ENCODE measurements at places on chromosomes 2 and 18.

- DNase-seq, result no peak
These were observed 32.3 kb downstream of the CHN1 start for GRCh38 chr2:174972924-174973323.

DNA sequence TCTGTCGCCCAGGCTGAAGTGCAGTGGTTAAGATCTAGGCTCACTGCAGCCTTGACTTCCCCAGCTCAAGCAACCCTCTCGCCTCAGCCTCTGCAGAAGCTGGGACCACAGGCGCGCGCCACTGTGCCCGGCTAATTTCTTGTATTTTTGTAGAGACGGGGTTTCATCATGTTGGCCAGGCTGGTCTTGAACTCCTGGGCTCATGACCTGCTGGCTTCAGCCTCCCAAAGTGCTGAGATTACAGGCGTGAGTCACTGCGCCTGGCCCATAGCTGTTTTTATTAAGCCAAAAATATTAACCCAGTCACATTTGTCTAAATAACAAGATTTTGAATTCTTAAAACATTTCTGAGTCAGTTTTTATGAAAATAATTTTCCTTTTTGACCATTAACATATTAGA lies 6.3 kb upstream of the SFT2D3 start:
- no peak for DNase-seq

DNA sequence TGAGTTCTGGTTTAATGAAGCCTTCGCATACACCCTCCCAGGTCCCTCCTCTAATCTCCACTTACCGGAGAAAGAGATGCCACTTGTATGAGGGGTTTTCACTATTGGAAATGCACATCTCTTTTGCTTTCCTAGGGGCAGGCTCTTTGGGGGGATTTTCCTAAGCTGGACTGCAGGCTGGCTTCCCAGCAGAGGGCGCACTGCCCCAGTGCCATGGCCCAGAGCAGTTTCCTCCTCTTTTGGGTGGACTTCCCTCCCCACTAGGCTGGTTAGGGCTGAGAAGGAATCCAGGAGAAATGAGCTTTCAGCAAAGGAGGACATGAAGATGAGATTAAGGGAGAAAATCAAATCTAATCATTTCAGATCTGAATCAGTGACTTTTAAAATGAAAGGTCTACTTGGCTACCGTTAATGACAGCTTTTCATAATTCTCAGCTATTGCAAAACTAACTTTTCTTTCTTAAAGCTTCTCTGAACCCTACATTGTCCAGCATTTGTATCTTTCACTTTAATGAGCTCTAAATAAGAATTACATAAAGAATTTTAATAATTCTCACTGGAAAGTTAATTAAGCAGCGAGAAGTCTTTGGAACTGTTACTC lies 784.1 kb upstream of the FANCL start:
- no peak for DNase-seq

DNA sequence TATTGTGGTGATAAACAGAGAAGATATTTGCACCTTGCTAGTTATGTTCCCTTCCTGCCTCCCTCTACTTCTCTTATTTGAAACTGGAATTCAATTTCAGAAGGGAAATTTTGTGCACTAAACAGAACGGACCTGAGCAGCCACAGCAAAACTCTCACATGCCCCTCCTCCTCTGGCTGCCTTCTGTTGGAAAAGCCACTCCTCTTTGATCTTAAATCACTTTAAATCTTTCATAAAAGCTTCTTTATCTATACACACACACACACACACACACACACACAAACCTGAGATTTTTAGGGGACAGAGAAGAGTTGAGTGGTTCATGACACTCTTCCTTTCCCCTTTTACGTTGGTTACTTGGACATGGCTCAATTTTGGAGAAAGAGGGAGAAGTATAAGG lies 5.6 kb downstream of the TBR1 start:
- no peak for DNase-seq

DNA sequence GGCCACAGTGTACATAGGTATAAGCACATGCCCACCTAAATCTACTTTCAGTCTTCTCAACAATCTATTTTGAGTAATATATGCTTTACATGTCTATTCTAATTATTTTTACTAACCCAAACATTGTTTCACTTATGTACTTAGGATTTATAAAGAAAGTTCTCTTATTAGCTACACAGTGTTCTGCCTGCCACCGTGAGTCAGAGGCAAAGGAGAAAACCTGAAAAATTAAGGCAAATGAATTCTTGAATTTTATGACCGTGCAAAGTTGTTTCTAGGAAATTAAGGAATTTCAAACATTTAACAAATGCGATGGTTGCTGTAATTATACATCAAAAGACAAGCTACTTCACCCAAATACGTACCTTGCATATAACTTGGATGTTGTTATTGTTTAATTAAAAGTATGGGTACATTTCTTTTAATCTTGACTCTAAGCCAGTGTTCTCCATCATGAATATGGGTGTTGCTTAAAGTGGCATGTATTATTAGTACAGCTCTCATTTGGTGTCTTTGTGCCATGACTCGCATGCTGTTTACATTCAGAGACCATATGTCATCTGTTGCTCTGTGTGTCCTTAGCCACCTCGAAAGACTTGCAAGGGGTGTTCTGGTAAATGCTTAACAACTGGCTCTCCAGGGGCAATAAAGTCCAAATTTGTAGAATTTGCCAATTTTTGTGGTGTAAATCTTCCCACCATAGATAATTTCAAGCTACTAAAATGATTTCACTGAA lies 154.3 kb upstream of the FN1 start:
- no peak for DNase-seq

DNA sequence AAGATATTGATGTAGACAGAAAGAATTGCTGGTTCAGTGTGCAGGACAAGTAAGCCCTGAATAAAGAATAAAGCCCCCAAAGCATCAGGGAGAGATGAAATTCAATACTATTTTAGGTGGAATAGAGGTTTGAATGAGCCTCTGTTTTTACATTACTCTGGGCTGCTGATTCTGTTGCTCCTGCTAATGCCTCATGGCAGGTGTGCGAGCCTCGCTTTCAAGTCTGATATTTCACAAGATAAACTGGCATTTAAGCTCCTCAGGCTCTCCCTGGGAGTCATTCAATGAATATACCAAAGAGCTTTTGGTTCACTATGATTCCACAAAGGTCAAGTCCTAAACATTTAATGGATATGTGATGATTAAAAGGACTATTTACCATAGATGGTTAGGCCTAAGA lies 601.0 kb upstream of the SLC39A10 start:
- no peak for DNase-seq

DNA sequence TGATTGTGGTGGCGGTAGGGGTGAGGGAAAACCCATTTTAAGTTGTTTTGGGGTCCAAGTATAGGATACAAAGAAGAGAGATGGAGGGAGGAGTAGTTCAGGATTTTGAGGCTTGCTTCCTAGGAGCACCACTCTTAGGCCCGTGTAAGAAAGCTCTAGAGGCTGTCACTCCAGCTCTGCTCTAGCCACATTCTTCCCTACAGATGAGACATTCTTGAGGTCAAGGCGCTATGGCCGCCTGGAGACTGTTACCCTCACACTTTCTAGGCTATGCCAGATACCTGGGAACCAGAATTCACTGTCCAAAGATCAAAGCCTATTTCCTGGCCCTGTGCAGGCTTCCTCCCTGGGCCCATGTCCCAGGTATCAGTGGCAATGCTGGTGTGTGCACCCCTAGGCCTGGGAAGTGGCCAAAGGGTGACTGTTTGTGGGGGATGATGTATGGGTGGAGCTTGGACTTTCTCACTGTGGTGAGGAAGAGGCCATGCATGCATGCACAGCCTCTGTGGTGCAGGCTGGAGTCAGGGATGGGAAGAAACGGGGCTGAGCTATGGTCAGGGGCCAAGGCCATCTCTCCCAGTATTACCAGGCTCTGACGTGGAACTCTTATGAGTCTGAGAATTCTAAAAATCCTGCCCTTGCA lies 7.0 kb upstream of the TTL start:
- DNase-seq, result no peak

GRCh38 chr2:234679301-234679740 lies 182.4 kb upstream of the ARL4C start:
- no peak for DNase-seq

DNA sequence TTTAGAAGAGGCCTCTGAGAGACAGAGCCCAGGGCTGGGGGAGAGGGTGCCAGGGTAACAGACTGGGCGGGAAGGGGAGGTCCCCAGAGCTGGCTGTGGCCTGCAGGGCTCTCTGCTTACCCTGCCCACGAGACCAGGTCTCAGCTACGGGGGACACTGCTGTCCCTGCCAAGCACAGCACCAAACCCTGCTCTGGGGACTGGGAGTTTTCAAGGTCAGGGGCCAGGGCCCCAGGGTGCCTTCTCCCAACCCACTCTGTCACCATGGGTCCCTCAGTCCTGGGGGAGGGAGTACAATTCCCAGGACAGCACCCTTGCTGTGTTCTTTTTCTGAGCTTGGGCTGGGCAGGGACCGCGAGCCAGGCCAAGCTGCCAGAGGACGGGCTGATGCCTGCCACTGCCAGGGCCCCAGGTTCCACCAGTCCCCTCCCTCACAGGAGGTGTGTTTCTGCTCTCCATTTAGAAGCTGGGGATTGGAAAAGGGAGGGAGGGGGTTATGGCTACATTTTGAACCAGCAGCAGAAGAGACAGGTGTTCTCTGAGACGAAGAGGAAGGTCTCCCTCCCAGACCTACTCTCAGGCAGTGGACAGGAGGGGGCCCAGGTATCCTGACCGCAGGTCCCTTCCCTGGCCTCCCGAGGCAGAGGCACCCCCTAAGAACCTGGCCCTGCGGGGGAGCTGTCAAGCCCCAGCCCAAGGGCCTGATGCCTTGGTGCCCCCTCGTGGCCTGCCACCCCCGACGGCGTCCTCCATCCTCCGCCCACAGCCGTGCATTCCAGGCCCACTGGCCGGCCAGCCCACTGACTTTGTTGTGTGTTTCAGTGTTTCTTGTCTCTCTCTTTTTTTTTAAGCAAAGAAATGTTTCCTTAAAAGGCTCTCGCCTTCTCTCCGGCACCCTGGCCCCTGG lies 80.4 kb downstream of the TNS1 start:
- DNase-seq, result no peak

- no peak for DNase-seq
These were observed 117.3 kb downstream of the WDSUB1 start for GRCh38 chr2:159169187-159169586.

GRCh38 chr2:27372937-27373336 lies 2.5 kb downstream of the SNX17 start:
- no peak for DNase-seq
